ENCODE measurements at places on chromosomes 7 and 10.

DNA sequence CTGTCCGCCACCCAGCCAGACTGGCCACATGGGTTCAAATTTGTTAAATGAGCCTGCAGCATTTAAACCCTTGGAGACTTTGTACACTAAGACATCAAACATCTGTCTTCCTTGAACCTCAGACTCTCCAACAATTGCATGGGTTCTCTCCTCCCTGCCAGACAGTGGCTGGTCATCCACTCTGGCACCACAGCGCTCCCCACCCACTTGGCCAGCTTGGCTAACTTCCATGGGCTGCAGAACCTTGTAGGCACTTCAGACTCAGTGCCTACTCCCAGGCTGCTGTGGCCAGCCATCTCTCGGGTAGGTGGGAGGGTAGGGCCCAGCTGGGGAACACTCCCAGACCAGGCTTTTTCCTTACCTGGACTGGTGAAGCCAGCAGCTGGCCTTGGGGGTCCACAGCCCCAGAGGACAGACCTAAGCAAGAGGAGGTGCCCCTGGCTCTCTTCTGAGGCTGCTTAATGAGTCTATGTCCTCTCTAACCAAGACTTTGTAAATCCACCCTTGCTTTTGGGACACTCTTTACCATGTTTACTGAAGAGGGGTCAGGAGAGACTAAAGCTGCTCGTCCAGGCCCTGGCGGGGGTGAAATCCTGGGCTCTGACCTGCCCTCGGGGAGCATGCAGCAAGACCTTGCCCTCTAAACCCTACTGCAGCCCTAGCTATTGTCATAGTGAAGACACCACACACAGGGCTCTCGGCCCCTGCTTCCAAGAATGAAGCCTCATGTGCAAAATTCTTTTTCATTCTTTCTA, 82.7 kb downstream of the ARHGAP22 start:
- no peak for DNase-seq

DNA sequence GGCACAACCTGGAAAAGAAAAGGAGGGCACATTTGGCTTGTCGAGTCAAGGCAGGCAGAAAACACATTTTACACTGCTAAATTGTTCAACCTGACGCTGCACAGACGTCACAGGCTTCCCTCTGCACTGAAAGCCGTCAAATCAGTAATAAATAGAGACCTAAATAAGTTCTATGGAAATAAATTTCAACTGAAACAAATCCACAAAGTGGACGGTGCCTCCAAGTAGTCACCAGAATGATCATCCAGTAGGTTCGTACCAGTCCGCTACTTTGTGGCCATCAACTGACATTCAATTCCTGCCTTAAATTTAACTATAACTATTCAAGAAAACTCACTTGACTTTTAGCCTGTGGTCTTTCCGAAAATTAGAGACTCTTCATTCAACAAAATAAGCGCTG, 49.0 kb downstream of the NPVF start:
- no peak for DNase-seq

- no peak for DNase-seq
Observed at GRCh38 chr7:90897961-90898469, 301.9 kb downstream of the CDK14 start.

DNA sequence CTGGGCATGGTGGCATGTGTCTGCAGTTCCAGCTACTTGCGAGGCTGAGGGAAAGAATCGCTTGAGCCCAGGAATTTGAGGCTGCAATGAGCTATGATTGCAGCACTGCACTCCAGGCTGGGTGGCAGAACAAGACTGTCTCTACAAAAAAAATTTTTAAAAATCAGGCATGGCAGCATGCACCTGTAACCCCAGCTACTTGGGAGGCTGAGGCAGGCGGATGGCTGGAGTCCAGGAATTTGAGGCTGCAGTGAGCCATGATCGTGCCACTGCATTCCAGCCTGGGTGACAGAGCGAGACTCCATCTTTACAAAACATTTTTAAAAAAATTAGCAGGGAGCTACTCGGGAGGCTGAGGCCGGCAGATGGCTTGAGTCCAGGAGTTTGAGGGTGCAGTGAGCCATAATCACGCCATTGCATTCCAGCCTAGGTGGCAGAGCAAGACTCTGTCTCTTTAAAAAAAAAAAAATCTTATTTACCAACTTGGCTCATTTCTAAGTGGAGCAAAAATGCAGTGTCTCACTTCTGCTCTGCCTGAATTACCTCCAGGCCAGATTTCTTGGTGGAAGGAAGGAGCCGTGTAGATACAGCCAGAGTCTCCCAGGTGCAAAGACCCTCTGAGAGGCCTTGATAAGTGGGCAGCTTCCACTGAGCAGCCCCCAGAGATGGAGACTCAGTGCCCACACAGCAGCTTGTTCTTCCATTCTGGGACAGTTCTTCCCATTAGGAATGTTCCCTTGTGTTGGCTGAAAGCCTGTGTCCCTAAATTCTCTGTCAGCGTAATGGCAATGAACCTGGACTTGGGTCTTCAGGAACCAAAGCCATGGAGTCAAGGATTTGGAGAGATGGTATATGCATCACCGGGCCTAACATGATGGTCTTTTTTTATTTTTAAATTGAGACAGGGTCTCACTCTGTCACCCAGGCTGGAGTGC, 30.0 kb downstream of the GTF2IRD1 start:
- DNase-seq = no peak

GRCh38 chr7:16651396-16652239, 5.6 kb downstream of the BZW2 start:
- no peak for DNase-seq

DNA sequence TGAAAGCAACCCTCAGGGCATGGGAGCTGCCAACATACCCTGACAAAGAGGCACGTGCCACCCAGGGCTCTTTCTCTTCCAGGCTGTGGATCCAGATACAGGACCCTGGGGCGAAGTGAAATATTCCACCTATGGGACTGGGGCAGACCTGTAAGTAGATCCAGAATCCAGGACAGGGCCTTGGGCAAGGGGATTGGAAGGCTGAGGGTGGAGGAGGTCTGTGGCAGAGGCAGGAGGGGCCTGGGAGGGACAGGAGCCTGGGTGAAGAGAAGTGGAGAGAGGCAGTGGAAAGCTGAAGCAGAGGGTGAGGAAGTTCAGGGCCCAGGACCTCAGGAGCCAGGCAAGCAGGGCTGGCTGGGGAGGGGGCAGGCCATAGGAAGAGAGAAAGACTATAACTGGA, 13.8 kb downstream of the LRIT2 start:
- DNase-seq = no peak

DNA sequence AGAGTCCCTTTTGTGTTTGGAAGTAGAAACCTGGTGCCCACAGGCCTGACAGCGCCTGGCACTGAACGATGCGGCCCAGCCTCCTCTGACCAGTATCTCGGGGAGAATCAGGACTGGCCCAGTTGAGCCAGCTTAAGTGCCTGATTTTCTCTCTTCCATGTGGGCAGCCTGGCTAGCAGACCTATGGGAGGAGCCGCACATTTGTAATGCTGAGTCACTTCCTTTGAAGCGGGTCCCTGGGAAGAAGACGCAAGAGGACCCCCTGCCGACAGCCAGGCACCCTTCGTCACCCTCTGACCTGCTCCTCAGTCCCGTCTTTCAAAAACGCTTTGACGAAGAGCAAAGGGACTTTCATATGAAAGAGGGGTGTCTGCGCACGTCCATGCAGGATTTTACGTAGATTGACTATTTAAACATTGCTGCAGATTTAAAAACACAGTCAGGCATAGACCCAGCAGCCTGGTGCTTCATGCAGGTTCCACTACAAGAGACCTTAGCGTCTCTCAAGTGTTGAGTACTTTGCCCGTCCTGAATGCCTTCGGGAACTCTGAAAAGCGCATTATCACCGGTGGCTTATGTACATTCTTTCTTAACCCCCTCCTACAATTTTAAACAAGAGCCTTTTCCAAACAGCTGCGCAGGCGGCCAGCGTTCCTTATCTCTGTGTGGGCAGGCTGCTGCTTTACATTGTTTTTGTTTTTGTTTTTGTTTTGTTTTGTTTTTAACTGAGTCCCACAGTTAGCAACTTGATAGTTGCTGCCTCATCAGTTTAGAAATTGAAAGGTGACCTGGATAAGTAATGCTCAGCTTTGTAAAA, 36.5 kb upstream of the AP5Z1 start:
- peak; percentile 51 for DNase-seq

- no peak for DNase-seq
Observed at GRCh38 chr10:98252464-98252863, 15.5 kb downstream of the LOXL4 start.

- DNase-seq = no peak
Observed at GRCh38 chr10:63462442-63462841, 3.3 kb downstream of the JMJD1C start.

DNA sequence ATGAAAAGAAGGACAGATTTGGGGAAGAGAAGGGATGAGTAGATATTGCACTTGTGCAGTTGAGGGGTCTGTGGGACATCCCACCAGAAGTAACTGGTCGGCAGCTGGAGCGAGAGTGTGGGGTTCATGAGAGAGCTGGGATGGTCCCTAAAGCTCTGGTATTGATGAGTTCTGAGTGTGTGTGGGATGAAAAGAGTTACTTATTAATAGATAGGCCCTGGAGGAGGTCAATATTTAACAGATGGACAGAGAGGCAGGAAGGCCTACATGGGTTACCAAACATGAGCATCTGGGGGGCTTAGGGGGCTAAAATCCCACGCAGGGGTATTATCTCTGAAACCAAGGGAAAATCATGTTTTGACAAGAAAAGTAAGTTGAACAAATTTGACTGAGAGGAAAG, 95.7 kb upstream of the SFMBT2 start:
- DNase-seq = no peak

- no peak for DNase-seq
Observed at GRCh38 chr7:88115816-88116215, 104.0 kb downstream of the SRI start.

GRCh38 chr10:80397014-80397413, 11.3 kb upstream of the PRXL2A start:
- DNase-seq = no peak

- no peak for DNase-seq
Observed at GRCh38 chr7:157009778-157010587, 480 bp downstream of the MNX1 start.

DNA sequence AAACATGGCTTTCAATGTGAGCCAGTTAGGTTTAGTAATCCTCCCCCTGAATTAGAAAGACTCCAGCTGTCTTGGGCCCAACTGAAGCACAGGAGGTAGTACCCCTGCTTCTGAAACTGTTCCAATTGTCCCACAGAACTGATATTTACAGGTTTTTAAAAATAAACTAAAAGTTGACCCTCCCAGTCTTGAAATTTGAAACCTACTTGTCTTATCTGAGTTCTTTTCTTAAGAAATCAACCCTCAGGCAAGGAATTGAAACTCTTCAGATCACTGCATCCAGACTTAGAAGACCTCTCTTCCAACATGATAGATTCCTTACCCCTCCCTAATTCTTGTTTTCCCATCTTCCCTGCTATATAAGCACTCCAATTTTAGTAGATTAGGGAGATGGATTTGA, 13.3 kb upstream of the ARHGAP21 start:
- DNase-seq = no peak

DNA sequence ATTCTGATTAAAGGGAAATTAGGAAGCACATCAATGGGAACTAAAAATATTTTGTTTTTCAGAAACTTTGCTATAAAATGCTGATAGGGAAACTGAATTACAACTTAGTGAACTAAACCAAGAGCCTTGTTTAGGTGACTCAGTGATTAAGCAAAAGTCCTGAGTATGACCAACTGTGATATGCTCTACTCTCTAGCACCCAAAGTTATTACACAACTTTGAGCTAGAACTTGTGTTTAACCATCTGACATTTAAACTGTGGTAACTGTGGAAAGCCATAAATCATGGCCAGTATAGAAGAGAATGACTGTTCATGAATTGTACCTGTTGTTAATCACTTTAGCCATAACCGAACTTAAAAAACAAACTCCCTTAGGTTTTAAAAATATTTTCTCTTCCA, 127.4 kb downstream of the ZNF365 start:
- DNase-seq = no peak

DNA sequence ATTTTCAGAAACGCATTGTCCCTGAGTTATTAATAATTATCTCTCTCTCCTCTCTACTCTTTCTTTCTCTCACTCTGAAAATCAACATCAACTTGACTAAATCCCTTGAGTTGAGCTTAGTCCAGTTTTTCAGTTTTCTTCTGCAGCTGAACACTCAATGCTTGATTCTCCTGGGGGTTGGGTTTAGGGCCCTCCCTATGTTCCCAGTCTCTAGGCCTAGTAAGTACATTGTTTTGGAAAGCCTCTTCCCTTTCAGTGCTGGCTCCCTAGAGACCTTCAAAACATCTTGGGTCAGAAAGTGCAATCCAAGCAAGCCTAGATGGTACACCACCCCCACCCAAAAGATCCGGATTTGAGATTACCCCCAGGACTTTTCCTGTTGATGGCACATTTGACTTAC, 488.5 kb downstream of the LRMDA start:
- DNase-seq = no peak

DNA sequence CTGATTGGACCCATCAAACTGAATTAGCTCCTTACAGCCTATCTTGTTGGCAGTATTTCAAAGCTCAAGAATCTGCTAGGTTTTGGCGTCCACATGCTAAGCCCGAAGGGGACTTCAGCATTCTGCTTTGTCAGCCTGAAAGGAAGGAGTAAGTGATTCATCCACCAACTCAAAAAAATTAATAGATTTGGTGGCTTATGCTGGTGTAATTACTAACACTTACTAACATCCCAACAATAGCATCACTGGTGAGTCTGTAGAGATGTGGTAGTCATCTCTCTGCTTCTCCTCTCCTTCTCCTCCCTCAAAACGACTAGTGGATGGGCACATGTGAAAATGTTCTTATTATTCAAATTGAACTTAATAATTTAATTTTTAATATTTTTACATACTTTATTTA, 53.8 kb upstream of the EGR2 start:
- no peak for DNase-seq

- no peak for DNase-seq
Observed at GRCh38 chr7:149422914-149423301, 38.0 kb downstream of the ZNF777 start.

- DNase-seq = no peak
Observed at GRCh38 chr7:102211590-102212550, 74.8 kb upstream of the SH2B2 start.

GRCh38 chr10:28382525-28383269, 79.8 kb upstream of the MPP7 start:
- DNase-seq = peak; percentile 55

DNA sequence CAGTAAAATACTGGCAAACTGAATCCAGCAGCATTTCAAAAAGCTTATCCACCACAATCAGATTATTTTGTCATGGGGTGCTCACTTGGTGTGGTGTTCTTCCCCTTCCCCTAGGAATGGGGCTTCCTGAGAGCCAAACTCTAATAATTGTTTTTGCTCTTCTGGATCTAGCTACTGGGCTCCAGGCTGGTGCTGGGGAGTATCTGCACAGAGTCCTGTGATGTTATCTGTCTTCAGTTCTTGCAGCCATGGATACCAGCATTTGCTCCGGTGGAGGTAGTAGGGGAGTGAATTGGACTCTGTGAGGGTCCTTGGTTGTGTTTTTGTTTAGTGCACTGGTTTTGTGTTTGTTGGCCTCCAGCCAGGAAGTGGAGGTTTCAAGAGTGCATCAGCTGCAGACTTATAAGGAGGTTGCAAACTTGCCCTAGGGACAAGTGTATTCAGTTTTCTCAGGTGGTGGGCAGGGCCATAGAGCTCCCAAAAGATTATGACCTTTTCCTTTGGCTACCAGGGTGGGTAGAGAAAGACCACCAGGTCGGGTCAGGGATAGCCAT, 308.5 kb upstream of the MAGI2 start:
- DNase-seq = no peak

GRCh38 chr7:87219545-87220025, at the start of gene TMEM243:
TSS of gene TMEM243 (minus strand) at chr7:87219732. CDS start at chr7:87219503, 229 bp downstream.
- no peak for DNase-seq

Data from non-pigmented ciliary epithelial cell (primary cell).